ENCODE measurements at places on chromosomes 7 and 10.

DNA sequence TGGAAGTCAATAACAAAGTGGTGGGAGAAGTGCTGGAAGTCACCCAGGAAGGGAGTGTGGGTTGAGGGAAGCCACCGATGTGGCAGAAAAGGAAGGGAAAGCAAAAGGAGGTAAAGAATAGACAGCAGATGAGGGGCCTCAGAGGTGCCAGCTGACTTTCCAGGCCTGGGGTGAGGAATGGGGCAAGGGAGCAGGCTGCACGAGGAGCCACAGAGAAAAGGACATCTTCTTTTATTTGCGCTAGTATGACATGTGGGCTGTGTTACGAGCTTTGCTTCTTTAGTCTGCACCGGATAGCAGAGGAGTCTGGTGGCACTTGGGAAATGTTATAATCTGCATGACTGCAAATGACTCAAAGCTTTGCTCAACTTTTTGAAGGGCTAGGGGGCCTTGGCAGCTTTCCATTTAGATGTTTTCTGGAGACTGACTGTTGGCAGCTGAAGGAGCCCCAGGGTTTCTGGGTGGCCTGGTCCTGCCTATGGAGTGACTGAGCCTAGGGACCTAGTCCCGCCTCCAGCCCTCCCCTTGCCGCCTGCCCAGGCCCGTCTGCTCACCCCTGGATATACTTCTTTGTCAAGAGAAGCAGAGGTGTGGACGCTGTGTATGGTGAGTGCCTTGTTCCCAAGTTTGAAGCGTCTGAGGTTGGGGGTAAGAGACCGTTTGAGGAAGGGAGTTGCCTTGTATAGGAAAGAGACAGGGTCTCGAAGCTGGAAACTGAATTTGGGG, 5.1 kb downstream of the PRXL2A start:
- DNase-seq = no peak

DNA sequence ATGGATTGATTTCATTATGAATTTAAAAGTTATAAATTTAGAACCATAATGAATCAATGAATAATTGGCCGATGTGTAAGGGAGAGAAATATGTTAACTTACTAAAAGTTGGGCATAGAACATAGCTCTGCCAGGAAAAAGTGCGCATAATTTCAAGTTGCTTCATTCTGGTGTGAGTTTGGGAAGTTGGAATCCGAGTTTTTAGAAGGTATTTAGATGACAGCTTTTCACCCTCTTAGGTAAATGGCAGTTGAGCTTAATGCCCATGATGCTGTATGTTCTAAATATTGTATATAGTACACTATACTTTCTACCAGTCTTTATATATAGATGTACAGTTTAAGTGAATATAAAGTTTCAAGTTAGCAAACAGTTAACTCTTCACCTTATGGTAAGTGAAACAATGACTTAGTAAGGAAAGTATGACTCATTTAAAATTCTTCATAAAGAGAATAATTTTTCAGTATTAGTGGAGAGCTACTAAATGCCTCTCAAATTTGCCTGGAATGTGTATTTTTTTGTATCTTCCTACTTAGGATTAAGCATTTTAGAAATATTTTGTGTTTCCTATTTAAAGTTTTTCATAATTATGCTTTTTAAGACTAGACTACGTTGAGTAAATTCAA, 1.6 kb downstream of the C1GALT1 start:
- no peak for DNase-seq

- DNase-seq = no peak
Observed at GRCh38 chr7:117992635-117993376, 119.6 kb upstream of the CTTNBP2 start.

- no peak for DNase-seq
Observed at GRCh38 chr7:84605301-84605700, 410.7 kb upstream of the SEMA3A start.

GRCh38 chr10:98041352-98042043, 11.1 kb upstream of the CRTAC1 start:
- DNase-seq = peak; percentile 56

GRCh38 chr10:123847686-123848432, 43.7 kb downstream of the CPXM2 start:
- DNase-seq = no peak

DNA sequence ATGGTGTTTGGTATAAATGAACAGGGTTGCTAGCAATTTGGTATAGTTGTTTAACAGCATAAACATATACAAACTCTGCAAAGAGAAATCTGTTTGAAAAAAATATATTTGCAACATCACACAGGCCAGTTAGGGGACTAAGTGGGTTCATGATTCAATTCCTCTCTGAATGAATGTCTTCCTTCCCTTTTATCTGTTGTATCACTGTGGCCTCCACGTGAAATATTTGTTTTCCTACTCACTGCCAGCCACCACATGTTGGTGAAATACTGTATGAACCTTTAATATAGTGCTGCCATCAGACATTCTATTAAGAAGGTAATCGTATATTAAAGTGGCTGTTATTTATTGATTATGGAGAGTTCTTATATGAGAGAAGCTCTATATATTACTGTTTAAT, 157.0 kb downstream of the ARID5B start:
- no peak for DNase-seq

DNA sequence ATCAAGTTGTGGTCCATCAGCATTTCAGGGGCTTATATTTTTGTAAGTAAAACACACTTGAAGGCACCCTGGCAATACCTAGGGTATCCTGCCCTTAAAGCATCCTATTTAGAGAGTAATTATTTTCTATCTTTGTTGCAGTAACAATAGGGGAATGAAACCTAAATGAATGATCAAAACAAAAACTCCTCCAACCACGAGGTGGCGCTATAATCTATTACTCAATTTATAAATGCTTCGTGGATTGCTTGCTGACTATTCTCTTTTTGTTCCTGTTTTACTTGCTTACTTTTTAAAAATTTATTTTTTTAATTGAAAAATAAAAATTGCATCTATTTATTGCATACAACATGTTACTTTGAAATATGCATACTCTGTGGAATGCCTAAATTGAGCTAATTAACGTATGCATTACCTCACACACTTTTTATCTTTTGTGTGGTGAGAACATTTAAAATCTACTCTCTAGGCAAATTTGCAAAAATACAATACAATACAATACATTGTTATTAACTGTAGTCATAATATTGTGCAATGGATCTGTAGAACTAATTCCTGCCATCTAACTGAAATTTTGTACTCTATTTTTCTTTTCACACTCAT, 147.7 kb upstream of the BMPER start:
- peak; percentile 64 for DNase-seq

DNA sequence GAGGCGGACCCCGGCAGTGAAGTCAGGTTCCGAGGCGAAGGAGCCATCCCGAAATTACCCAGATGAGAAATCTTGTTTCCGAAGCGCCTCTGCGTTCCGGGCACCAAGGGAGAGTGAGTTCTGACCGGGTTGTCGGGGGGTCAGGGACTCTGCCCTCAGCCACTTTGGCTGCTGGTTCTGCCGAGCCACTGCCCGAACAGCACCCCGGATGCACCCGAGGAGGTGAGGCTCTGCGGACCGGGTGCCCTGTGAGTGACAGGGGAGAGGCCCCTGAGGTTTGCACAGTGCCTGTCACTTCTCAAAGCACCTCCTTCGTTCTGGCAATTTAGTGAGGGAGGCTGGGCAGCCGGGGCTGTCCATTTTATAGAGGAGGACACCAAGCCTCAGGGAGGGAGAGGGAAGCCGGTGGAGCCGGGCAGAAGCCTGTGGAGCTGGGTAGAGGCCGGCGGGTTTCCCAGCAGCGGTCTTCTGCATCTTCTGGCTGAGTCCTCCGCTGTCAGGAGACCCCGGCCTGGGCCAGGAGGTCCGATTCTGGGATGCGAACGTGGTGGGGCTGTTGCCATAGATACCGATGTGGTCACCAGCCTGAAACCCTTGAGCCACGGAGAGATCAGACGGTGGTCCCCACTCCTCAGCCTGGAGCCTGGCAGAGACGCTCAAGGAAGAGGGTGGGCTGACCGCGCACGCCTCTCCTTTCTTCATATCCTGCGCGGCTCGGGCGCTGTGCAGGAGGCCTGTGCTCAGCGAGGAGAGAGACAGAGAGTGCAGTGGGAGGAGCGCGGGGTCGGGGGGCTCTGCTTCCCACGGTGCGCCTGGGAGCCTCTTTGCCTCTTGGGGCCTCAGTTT, 18.9 kb upstream of the SHH start:
- no peak for DNase-seq

DNA sequence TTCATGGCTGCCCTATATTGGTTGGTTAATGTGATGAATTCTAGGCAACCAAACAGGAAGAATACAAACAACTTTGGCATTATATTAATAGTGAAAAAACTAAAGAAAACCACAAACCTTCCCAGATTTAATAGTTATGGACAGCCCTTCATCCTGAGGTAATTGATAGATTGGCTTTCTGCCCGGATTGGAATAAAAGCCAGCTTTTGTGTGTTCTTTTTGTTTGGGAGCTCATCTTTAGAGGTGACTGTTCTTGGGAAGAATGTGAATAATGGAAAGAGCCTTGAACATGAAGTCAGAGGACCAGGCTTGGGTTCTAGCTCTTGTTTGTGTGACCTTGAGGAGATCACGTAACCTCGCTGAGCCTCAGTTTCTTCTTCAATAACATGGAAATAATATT, 92.3 kb downstream of the VTI1A start:
- no peak for DNase-seq

- no peak for DNase-seq
Observed at GRCh38 chr10:20834825-20835224, 62.3 kb downstream of the NEBL start.

DNA sequence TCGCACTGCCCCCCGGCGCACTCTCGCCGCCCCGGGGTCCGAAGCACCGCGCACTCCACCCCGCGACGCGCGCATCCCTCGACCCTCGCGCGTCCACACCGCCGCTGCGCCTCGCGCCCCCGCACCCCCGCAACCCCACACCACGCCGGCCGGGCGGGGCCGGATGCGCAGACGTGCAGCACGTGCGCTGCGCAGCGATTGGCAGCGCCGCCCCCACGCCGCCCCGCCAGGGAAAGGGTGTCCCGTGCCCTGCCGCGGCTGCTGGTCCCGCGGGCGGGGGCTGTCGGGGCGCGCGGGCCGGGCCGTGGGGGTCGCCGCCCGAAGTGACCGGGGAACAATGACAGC, 53.7 kb upstream of the KDM7A start:
- DNase-seq = no peak

- no peak for DNase-seq
Observed at GRCh38 chr10:123721441-123722049, 55.4 kb downstream of the GPR26 start.

- DNase-seq = no peak
Observed at GRCh38 chr10:110336111-110336721, 31.5 kb upstream of the SMNDC1 start.

GRCh38 chr10:62610649-62611229, 193.8 kb upstream of the ADO start:
- DNase-seq = no peak

- DNase-seq = no peak
Observed at GRCh38 chr7:8765374-8765773, 332.0 kb downstream of the NXPH1 start.

DNA sequence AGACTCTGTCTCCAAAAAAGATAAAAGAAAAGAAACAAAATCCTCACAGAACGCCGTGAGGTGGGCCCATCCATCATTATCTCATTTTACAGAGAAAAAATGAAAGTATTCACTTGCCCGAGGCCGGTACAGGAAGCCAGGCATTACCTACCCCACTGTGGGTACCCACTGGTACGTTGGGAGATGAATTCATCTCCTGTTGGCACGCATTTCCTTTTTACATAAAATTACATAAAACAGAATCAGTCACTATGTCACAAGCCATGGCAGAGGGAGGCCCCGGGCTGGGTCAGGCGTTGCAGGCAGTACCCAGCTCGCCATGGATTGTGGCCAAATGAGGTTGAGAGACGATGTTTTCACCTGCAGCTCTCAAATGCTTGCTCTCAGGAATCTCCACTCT, 38.6 kb upstream of the TNRC18 start:
- DNase-seq = no peak

DNA sequence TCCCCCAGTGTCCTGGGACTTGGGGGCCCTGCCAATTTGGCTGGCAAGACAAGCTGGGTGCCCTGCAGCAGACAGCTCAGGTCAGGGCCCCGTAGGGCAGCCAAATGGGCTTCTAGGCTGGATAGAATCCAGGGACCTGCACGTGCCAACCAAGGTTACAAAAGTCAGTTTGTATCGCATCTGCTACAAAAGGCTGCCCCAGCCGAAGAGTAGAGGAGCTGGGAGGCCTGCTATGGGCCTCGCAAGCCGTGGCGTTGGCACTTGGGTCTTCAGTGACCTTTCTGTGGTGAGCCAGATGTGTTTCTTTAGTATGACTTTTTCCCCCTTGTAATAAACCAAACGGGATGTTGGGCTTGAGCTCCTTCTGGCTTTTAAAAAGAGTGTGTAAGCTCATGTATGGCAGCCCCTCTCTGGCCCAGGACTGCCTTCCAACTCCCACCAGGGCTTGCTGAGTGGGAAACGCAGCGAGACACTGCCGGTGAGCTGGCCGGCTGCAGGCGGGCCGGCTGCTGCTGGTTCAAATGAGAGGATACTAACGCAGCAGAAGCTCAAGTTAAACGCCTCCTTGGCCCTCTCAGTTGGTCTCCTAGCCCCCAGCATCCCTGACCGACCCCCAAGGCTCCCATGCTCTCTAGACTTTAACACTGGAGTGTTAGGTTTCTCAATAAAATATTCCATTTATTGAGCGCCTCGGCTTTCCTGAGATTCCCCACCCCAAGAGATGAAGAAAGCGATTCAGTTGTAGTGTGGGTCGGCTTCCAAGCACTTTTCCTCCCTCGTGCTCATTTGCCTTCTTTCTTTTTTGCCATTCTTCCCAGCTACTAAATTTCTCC, 3.1 kb upstream of the HOXA10 start:
- peak; percentile 18 for DNase-seq

DNA sequence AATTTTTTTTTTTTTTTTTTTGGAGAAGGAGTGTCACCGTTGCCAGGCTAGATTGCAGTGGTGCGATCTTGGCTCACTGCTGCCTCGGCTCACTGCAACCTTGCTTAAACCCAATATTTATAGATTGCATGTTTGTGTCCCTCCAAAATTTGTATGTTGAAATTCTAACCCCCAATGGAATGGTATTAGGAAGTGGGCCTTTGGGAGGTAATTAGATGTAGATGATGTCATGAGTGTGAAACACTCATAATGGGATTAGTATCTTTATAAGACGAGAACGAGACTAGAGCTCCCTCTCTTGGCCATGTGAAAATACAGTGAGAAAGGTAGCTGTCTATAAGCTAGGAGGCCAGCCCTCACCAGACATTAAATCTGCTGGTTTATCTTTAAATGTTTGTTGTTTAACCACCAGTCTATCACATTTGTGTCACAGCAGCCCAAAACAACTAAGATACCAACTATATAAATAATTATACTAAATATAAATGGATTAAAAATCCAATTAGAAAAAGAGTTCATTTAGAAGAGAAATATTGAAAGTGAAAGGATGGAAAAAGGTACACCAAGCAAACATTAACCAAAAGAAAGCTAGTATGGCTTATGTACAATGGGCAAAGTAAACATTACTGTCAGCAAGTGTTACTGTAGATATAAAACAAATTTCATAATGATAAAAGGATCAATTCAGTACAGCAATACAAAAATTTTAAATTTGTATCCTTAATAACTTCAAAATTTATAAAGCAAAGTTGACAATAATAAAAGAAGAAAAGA, 9.3 kb downstream of the TCAF1 start:
- no peak for DNase-seq

- no peak for DNase-seq
Observed at GRCh38 chr7:69781412-69781846, 183.2 kb downstream of the AUTS2 start.
